Fibroblast of mammary gland (primary cell): ENCODE measurements at places on chromosomes 2 and 18.

GRCh38 chr2:135997380-135997779 lies 12.0 kb upstream of the DARS1 start:
- no peak for DNase-seq

DNA sequence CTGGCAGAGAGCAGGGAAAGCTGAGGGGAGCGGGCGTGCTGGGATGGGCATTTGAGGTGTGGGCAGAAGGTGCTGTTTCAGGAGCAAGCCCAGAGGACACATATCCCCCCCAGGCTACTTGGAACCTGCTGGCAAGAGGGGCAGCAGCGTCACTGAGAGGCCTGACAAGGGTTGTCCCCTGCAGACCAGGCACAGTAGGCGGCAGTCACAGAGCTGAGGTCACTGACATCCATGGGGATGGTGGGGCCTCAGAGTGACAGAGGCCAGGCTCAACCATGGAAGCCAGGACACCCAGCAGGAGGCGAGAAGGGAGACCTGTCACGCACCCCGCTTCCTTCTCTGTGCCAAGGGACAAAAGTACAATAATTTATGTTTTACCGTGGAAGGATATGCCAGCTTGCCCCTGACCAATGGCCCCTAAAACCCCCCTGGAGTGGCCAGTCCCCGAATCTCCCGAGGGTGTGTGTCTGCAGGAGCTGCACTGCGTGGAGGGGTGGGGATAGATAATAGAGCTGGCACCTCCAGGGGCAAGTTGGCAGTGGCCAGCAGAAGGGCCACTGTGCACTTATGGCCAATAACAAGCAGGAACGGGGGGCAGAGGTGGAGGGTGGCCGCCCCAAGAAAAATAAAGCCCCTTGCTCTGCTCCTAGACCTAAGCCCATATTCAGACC lies 86.3 kb upstream of the SLC66A3 start:
- DNase-seq = no peak

- no peak for DNase-seq
Measured at GRCh38 chr2:241225545-241225944, 37.1 kb downstream of the ANO7 start.

DNA sequence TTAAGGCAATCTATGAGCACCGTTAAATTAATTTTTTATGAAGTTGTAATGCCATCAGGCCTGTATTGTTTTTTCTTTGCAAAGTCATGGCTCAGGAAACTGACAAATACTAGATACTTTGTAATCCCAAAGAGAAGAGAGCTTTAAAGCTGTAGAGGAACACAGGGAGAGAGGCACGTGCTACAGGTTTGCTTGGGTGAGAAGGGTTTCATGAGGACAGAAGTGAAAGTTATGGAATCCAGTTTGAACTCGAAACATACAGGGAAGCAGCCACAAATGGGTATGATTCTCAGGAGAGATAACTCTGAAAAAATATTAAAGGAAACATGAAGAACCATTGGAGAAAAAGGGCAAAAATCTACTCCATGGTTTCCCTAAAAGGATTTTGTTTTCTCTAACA lies 49.8 kb downstream of the CYB5A start:
- DNase-seq = no peak

- no peak for DNase-seq
Measured at GRCh38 chr2:99032001-99032400, 96.0 kb upstream of the CRACDL start.
